Stimulated activated CD4-positive, alpha-beta T cell treated with anti-CD3 and anti-CD28 coated beads, TNF-alpha, amount 100 ng/mL, for 4 hours (primary cell): ENCODE measurements at places on chromosomes 3 and 15.

GRCh38 chr15:41655716-41656115, 4.5 kb upstream of the MGA start:
- DNase-seq, result no peak

DNA sequence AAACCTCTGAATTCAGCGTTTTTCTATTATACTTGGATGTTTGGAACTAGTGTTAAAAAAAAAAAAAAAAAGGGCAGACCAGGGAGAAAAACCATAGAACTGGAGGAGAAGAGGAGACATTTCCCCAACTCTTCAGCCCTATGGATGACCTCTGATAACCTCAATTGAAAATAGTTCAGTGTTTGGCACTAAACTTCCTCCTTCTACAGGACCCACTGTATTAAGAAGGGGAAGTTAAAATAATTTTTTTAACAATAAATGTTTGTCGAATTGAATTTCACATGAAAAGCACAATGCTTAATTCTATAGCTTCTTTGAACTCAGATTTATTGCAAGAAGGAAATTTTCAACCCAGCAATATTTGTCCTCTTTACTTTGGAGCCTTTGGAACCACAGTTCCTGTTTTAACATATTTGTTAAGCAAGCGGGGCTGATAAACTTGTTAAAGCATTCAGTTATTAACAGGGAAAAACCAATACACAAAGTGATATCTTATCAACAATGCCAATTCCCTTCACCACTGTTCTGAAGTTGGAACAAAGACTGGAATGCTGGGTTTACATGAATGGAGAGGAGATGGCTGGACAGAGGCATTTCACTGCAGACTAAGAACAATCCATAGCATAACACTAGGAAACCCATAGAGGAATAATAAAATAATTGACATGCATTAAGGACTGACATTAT, 3.1 kb upstream of the A4GNT start:
- no peak for DNase-seq

GRCh38 chr15:73892446-73893226, 19.3 kb downstream of the TBC1D21 start:
- no peak for DNase-seq

- no peak for DNase-seq
These were observed 6.5 kb upstream of the FGD5 start for GRCh38 chr3:14812196-14812790.

- no peak for DNase-seq
These were observed 48.9 kb downstream of the TGFBR2 start for GRCh38 chr3:30655187-30655812.

DNA sequence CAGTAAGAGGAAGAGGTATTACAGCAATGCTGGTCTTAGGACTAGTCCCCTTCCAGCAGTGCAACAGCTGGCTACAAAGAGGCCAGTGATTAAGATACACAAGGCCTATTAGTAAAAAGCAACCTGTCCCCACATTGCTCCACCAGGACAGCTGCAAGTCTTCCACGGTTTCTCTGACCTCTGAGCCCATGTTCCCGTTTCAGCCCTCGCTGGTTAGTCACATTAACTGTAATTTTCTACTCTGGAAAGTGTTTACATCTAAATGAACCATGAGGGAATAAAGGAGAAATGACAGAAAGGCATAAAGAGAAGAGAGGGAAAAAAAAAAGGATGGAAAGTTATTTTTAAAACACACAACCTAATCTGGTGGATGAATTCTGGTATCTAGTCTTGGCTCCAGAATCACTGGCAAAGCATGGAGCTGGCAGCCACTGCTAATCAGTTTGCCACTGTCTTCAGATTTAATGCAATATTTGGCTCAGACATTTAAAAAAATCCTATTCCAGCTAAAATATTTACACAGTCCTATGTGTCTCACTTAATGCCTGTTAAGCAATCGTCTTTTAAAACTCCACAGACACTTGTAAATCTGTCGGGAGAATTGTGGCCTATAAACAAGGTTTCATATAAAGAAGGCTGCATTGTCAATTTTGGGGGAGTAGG, 154.9 kb downstream of the GREM1 start:
- no peak for DNase-seq

DNA sequence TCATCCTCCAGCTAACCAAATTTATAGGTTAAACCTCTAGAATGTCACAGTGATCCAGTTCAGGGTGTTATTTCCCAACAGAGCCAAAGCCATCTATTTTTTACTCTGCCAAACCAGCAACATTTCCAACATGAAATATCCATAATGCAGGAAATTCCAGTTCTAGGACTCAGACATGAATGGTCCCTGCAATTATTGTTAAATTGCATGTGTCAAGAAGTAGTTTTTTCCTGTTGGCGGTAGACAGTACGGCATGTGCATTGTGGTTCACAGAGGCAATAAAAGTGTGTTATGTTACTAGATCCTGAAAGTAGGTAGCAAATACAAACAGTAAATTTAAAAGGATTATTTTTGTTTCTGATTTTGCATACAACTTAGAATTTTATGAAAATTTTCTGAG, 215.7 kb upstream of the THBS1 start:
- no peak for DNase-seq

DNA sequence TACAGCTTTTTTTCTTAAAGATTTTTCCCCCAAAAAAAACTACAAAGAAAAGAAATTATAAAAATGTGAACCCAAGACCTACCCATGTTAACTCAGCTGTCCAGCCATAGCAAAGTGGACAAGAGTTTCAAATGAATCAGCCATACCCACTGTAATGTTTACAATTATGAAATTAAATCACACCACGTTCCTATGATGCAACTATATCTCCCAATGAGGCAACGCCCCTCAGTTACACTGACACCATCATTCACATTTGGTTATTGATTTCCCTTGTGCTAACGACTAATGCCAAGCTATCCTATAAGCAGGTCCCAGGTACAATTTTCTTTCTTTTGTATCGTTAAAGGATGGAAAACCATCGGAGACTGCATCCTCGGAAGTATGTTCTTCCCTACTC, 115.1 kb upstream of the ICE2 start:
- no peak for DNase-seq

DNA sequence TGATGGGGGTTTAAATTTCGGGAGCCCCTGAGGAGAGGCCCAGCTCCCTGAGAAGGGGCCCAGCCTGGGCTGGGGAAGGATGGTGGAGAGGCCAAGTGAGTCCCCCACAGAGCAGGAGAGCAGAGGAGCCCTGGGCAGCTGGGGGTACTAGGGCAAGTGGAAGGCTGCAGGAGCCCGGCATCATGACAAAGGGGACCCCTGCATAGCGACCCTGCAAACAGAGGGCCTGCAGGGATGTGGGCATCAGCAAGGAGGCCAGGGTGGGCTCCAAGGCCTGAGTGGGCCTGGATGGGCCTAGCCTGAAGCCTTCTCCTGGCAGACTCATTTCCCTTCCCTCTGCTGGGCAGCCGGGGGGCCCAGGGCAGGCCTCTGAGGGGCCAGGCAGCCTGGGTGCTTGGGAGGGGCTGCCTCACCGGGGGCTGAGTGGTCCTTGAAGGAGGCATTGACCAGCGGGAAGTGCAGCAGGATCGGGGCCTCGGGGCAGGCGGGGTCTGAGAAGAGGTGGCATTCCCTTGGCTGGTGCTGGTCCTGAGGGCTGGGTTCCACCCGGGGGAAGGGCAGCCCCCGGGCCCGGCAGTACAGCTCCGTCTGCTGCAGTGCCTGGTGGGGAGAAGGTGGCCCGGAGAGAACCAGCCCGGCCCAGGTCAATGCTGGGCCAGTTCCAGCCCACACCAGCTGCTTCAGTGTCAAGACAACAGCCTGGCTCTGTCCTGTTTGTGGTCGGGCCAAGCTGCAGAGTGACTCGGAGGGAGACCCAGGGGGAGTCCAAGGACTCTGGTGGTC, 24.7 kb downstream of the PLA2G4D start:
- DNase-seq, result no peak

GRCh38 chr15:101081900-101082299, 162.7 kb downstream of the LRRK1 start:
- no peak for DNase-seq

DNA sequence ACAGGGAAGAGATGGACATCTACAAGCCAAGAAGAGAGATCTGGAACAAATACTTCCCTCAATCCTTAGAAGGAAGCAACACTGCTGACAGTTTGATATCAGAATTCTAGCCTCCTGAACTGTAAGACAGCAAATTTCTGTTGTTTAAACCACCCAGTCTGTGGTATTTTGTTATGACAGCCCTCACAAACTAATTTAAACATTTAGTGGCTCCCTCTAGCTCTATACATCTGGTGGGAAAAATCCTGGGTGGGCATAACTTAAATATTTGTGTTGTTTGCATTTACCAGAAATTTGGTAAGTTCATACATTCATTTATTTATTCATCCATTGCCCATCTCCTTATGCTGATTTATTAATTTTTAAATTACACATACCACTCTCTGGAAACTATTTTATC, 62.5 kb upstream of the GSK3B start:
- no peak for DNase-seq

GRCh38 chr3:129708328-129708861, 101.9 kb upstream of the PLXND1 start:
- DNase-seq, result no peak

DNA sequence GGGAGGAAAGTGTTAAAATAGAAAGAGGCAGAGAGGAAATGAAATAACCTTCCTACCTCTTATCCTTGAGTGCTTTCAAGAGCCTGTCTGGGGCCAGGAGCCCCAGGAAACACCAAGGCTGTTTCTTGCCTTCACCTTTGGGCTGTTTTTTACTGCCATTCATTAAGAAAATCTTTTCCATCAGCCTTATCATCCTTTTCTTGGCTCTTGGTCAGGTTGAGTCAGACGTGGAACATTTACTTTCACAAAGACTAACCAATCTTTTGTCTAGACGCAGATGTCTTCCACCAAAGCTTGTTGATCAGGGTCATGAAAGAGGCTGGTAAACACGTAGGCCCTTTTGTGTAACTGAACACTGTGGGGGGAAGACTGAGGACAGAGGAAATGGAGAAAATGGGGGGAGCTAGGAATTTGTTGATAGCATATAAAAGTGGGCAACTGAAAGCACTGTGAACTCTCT, 151.0 kb upstream of the THBS1 start:
- DNase-seq, result no peak

DNA sequence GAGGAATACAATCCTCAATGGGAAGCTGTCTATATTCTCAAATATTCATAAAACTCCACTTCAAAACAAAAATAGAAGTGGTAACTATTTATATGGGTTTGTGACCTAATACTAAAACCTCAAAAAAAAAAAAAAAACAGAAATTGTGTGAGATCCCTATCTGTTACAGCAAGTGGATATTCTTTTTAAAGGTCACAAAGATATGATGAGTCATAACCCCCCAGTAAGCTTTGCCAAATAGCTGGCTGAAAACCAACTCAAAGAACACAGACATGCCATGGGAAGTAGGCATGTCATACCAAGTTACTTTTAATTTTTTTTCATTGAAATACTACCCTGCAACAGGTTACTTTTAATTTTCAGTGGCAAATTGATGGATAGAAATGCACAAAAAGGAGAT, 62.5 kb downstream of the CBLB start:
- no peak for DNase-seq

DNA sequence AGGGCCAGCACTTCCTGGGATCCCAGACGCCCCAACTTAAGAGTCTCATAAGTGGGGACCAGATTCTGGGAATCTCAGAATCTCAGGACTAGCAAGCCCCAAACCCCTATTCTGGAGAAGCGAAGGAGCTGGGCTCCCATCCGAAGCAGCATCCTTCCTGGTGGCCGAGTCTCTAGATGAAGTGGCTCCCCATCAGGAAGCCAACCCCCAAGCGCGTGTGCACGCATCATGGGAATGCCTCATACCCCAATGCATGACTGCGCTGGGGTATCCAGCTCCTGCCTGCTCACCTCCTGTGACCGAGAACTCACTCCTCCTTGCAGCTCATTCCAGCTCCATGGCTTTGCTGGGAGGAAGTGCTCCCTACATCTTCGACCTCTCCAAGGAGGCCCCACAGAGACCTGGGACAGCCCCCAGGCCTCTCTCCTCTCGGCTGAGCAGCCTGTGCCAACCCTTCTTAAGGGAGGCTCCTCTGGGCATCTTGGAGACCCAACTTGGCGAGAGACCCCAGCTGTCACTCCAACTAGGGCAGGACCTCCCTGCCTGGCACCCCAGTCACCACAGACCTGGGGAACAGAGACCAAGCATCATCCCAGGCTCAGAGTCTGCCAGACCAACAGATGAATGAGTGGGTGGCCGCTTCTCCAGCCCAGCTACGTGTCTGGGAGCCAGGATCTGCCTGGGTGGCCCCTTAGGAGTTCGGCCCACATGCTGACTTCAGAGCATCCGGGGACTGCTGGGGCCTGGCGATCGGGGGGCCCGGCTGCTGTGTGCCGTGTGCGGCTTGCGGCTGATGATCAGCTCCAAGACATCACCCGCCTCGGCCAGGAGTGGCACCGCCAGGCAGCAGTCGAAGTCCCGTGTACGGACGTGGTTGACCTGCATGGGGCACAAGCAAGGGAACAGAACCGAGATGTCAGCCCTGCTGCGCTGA, 46.9 kb downstream of the GRIP2 start:
- no peak for DNase-seq

- DNase-seq, result no peak
These were observed 87.8 kb downstream of the KLHL25 start for GRCh38 chr15:85706779-85707518.

GRCh38 chr3:186589121-186589520, 18.6 kb downstream of the DNAJB11 start:
- DNase-seq, result no peak

DNA sequence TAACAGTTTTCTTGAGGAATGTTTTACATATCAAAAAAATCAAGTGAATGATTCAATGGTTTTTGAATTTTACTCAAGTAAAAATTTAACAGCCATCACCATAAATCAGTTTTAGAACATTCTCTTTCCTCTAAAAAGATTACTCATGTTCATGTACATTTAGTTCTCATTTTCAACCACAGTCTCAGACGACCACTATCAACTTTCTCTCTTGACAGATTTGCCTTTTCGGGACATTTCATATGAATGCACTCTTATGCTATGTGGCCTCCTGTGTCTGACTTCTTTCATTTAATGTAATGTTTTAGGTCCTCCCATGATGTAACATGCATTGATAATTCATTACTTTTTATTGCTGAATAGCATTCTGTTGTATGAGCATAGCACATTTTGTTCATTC, 309.3 kb upstream of the PLSCR5 start:
- DNase-seq, result no peak

DNA sequence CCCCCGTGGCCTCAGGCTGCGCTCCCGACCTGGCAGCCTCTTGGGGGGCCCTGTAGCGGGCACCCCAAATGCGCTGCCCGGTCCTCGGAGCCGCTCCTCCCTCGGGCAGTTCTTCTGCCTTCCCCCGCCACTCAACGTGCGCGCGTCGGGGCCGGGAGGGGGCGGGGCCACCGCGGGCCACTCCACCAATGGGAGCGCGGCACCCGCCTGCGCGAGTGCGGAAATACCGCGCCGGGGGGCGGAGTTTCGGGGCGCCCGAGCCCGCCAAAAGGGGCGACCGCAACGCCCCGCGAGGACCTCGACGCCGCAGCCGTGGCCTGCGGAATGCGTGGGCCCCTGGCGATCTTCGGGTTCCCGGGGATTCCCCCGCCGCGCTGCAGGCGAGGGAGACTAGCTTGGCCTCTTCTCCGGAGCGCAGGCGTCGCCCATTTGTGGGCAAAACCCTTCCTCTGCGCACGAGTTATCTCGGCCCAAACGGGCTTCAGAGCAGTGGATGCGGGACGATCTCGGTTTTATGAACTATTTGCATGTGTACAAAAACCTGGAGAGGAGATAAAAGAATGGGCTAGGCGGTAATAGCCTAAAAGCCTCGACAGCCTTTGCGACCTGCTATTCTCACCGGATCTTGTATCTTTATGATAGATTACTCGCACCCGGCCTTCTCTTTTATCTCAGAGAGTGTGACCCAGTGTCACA, at the start of gene TASOR:
TSS of gene TASOR (minus strand) at position 144 of the 696 bp plus-strand sequence. CDS start 259 bp downstream, outside the sequence.
- DNase-seq, result peak; percentile 81
